Dermis blood vessel endothelial cell (primary cell): ENCODE measurements at places on chromosomes 4 and X. TPM values are rescaled to one million over a fixed set of nuclear protein-coding genes. Genes with fewer than 3 reads are reported as not detected.
A peak's percentile ranks its signal among the peaks of the same experiment; 100 is the strongest.

The CCNA2 gene
- total RNA-seq: 24.7 and 115 TPM in 2 replicates

The TEX13B gene
- not detected in 2 replicates for total RNA-seq

The PABPC4L gene
- total RNA-seq: 0.56 and 1.0 TPM in 2 replicates

The ARHGAP4 gene
- total RNA-seq: 16.0 and 27.2 TPM in 2 replicates

- DNase-seq: peak; percentile 57
Observed at GRCh38 chr4:89837993-89838390, 1.0 kb upstream of the SNCA start.

The SH3RF1 gene
- total RNA-seq: 10.8 and 11.2 TPM in 2 replicates

- DNase-seq: no peak
Observed at GRCh38 chrX:103913356-103914020, 48.9 kb upstream of the TMSB15B start.

- DNase-seq: peak; percentile 43
Observed at GRCh38 chr4:140004922-140005627, 148.9 kb downstream of the MAML3 start.

GRCh38 chr4:37803348-37803973, 23.0 kb upstream of the PGM2 start:
- DNase-seq: peak; percentile 77

- DNase-seq: no peak
Observed at GRCh38 chrX:22664826-22665225, 334.9 kb upstream of the DDX53 start.

- DNase-seq: no peak
Observed at GRCh38 chrX:137401092-137401491, 164.8 kb upstream of the ZIC3 start.

The UBA6 gene
- total RNA-seq: 224 and 262 TPM in 2 replicates

The PAGE1 gene
- not detected in 2 replicates for total RNA-seq

The ANXA5 gene
- total RNA-seq: 373 and 483 TPM in 2 replicates

DNA sequence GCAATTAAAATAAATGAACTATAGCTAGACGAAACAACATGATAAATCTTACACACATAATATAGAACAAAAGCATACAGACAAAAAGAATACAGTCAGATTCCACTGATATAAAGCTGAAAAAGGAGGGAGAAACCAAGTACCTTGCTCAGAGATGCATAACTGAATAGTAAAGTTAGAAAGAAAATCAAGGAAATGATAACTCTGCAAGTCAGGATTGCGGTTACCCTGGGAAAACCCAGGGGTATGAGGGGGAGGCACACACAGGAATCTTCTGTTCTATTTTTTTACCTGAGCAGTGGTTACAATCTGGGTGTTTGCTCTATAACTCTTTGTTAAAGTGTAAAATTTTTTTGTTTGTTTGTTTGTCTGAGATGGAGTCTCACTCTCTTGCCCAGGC, 209.1 kb downstream of the CBR4 start:
- DNase-seq: no peak

- DNase-seq: no peak
Observed at GRCh38 chr4:82043081-82043808, 330.5 kb downstream of the HNRNPD start.

DNA sequence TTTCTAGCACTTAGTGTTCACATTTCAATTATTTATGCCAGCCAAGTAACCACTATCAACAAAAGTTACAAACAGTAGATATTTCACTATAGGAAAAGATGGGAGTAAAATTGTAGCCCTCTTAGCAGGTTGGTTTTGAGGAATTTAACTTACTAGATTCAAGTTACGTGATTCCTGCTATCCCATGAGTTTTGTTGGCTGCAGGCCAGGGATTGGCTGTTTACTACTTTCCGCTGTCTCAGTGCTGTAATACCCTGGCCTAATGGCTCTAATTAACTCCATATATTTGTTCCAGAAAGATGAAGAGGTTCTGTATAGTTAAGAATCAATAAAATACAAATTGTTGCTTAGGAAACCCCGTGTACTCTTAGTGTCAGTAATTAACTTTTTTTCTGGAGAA, 55.5 kb upstream of the MAGED1 start:
- DNase-seq: peak; percentile 24

The RNF4 gene
- total RNA-seq: 79.5 and 85.4 TPM in 2 replicates

- DNase-seq: no peak
Observed at GRCh38 chr4:15510961-15511360, 41.3 kb downstream of the CC2D2A start.

- no peak for DNase-seq
Observed at GRCh38 chr4:106986486-106986885, 49.6 kb downstream of the DKK2 start.

DNA sequence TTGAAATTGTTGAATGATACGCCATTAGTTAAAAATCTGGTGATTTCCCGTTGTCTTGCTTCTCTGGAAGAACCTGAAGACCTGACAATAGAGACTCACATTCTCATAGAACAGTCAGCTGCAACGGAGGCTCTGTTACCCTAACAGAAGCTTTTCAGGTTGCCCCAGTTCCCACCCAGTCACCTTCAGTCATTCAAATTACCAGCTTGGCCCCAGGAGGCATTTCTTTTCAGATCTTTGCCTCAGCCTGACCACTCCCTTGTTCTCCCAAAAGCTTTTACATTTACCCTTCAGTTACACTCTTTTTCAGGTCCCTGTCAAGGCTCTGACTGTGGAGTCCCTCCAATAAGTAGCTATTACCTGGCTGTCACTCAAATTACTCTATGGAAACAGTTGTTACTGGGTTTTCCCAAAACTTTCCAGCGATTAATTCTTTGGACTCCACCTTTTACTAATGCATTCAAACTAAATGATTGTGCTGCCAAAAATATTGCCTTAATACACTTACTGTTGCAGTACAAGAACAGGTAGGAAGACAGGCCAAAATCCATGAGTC, 162.2 kb upstream of the FTHL17 start:
- no peak for DNase-seq

DNA sequence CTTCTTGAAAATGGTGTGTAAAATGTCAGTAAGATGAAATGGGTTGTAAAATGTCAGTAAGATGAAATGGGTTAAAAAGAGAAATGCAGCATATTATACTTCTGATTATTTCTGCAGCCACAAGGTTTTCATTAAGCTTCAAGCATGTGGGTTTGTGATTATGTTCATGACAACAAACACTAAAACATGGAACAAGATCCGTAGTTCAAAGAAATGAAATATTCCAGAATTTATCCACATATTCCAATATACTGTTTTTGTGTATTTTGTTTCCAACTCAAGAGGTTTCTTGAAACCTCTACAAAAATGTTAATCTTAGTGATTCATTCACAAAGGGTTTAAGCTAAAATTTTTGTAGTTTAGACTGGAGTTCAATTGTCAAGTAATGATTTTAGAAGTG, 84.0 kb downstream of the ADAMTS3 start:
- DNase-seq: no peak

The ATP2B3 gene
- under 0.01 TPM in 1 of 2 replicates, not detected in the other for total RNA-seq

DNA sequence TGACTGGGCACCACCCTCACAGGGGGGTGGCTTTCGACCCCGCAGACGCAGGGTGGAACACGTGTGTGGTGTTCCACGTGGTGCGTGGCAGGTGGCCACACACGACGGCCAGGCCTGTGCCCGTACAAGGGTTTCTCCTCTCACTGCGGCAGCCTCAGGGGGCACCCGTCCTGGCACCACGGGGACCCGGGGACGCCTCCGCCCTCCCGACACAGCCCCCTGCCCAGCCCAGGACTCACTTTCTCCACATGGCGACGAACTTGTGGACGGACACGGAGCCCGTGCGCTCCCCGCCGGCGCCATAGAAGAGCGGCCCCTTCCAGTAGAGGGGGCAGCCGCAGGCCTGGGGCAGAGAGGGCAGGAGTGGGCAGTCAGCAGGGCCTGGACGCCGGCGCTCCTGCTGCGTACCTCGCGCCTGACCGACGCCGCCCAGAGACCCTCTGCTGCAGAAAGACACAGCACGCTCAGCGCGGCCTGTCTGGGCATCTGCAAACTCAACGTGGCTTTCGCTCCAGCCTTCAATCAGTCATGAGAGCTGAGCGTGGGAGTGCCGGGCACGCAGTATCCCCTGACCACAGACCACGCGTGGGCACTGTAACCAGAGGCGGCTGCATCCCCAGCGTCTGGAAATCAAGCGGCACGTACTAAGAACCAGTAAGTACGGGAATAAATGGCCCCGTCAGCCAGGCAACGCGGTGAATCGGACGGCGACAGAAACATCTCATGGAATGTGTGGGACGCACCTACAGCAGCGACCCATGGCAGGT, 28.9 kb upstream of the GTPBP6 start:
- no peak for DNase-seq

- DNase-seq: no peak
Observed at GRCh38 chr4:169233691-169234090, 37.1 kb downstream of the SH3RF1 start.

The POU3F4 gene
- not detected in 2 replicates for total RNA-seq

The GPR50 gene
- total RNA-seq: not detected in 2 replicates

The TCP11X2 gene
- total RNA-seq: not detected in 2 replicates

DNA sequence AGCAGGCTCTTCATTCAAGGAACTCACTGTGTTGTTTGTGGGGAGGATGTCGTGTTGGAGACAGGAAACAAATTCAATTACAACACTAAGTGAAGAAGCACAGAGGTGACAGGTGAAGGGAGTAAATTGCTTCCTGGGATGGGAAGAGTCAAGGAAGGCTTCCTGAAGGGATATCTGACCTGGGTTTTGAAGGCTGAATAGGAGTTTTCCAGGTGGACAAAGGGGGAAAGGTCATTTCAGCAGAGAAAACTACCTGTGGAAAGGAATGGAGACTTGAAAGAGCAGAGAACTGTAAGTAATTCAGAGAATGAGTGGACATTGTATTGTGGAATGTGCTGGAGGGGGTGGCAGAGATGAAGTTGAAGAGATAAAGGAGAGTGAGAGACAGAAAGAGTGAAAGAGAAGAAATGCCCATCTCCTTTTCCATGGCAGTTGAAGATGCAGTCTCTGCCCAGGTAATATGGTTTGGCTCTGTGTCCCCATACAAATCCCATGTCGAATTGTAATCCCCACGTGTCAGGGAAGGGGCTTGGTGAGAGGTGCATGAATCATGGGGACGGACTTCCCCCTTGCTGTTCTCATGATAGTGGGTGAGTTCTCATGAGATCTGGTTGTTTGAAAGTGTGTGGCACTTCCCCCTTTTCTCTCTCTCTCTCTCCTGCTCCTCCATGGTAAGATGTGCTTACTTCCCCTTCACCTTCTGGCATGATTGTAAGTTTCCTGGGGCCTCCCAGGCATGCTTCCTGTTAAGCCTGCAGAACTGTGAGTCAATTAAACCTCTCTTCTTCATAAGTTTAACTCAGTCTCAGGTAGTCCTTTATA, 205.7 kb upstream of the BCOR start:
- no peak for DNase-seq

- DNase-seq: no peak
Observed at GRCh38 chr4:168600796-168601583, 104.1 kb downstream of the PALLD start.

DNA sequence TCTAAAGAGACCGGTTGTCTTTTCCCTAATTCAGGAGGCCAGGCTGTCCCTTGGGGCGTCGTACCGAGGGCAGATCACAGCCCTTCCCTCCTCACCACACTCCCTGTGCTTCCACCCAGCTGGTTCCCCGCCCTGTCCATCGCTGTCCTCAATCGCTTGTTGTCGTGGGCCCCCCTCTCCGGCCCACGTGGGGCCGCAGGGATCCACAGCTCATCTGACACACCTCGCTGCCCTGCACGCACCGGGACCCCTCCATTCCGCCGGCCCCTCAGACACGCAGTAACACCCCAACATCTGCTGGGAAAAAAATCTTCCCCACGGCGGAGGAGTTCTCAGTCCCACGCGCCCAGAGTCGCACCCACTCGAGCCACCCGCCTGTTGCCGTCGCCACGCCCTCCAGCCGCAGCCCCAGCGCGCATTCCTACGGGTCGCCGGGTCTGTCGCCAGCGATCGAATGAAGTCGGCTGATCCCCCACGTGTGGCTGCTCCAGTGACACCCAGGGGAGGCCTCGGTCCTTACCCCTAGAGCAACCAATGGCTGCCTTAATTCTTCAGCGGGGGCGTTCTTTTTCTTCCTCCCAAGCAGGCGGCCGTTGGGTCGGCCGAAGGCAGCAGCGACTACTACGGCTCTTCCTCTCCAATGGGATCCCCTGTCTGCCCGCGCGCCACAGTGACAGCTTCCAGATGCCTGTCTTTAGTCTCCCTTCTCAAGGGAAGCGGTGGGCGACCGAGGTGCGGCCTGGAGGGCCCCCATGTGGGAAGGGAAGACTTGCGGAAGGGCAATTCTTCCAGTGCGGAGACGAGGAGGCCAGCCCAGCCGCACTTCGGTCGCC, 893 bp upstream of the SEPTIN11 start:
- DNase-seq: peak; percentile 76

DNA sequence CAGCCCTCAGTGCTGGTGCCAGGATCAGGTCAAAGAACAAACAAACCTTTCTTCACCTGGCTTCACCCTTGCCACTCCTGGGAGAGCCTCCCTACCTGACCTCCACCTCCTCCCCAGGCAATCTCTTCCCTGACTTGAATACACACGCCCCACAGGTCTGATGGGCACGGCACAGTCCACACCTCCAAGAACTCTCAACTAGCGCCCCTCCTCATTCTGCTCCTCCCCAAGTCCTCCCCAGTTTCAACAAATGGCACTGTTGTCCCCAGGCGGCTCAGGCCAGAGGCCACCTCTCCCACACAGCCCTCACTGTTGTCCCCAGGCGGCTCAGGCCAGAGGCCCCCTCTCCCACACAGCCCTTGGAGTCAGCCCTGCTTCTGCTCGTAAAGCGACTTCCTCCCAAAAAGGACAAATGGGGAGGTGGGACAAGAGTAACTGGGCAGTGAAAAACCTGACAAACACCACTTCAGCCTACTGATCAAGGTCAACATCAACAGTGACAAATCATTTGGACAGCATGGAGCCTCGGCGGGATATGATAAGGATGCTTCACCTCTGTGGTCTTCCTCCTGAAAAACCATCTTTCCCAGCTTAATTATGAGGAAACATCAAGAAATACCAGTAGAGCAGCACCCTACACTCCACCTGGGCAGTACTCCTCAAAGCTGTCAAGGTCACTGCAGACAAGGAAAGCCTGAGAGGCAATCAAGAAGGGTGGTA, 2.9 kb downstream of the LETM1 start:
- DNase-seq: no peak

The QRFPR gene
- total RNA-seq: not detected in 2 replicates

GRCh38 chrX:106725931-106726330, 570 bp upstream of the RNF128 start:
- DNase-seq: no peak

DNA sequence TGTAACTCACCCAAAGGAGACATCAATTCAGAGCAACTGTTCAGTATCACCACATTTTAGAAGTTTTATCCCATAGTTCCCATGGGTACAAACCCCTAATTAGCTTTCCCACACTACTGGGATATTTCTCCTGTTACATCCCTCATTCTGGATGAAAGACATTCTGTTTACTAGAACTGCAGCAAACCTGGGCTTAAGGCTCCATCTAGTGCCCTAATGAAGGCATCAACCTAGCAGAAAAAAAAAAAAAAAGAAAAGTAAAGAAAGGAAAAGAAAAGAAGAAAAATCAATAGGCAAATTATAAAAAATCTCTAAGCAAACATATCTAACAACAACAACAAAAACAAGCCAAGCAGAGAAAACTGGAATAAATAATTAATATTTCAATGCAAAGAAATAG, 133.7 kb upstream of the CPXCR1 start:
- DNase-seq: peak; percentile 0

The TCEAL2 gene
- total RNA-seq: not detected in 2 replicates

The RBM47 gene
- total RNA-seq: 1.0 and 4.6 TPM in 2 replicates

The TACR3 gene
- not detected in 2 replicates for total RNA-seq

The NELFA gene
- total RNA-seq: 13.8 and 17.0 TPM in 2 replicates

- no peak for DNase-seq
Observed at GRCh38 chr4:182553653-182554052, 310.5 kb downstream of the TENM3 start.

The ZNF157 gene
- total RNA-seq: 0.17 TPM in 1 of 2 replicates, not detected in the other

The SYTL5 gene
- under 0.01 TPM in 1 of 2 replicates, not detected in the other for total RNA-seq

The TLR10 gene
- total RNA-seq: not detected in 2 replicates

The XAGE2 gene
- not detected in 2 replicates for total RNA-seq

GRCh38 chrX:17242470-17242869, 132.5 kb upstream of the NHS start:
- DNase-seq: peak; percentile 63
